Left renal cortex interstitium (tissue), 4 donors: ENCODE measurements at places on chromosomes 2 and 18. TPM values are rescaled to one million over a fixed set of nuclear protein-coding genes. Genes with fewer than 3 reads are reported as not detected.

The SRD5A2 gene
- polyA plus RNA-seq: not detected

The IL36G gene
- 0.21 TPM for polyA plus RNA-seq

The ACTR3 gene
- polyA plus RNA-seq: 170 TPM

The IL36RN gene
- not detected for polyA plus RNA-seq

DNA sequence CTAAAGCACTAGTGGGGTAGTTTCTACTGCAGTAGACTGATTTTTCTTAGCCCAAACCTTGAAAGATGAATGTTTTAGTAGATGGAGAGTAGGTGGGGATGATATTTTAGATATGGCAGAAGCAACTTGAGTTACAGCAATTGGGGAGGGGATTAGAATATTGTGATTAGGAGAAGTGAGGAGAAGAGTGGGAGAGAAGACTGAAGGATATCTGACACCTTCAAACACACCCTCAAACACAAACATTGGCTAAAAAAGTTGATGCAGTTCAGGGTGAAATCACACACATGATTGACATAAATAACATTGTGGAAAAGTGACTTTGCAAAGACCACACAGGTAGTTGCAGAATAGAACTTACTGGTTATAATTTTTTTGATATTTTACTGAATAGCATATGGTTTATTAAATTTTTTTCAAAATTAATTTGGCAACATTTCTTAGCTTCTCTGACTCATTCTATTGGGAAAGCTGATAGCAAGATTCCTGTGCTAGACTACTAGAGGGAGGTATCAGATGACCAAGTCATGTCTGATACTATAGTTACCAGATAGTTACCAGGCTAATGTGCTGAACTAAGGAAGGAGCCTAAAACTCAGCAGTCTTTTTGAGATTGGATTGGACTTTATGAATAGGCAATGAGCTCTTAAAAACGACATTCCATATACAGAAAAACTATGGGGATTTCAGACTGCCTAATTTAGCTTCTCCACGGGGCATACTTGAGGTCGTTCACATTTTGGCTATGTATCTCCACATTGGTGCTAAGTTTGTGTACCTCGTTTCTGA is 73.0 kb downstream of the ACTR3 start:
- no peak for DNase-seq

DNA sequence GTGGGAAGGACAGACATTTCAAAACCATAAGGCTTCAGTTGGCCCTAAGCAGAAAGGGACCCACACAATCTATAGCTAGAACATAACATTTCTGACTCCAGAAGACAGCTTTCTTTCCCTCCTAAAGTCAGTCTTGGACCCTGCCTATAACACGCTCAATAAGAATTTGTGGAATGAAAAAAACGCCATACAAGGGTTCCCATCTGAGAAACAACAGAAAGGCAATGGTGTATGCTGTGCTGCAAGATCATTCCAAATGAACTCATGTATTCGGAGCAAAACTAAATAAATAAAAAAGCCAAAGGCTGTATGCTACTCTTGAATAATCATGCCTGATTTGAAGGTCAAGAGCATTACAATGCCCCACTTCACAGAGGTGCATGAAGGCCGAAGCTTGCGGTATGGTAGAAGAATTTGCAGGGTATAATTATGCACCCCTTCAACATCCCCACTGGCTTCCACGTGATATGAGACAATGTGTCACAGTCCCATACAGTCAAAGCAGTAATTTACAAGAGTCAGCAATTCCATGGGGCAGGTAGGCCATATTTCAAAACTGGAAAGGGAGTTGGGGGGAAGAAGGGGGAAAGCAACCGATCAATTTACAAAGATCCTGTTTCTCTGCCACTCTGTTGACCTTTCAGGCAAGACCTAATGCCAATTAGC is 61.4 kb upstream of the SLC14A2 start:
- no peak for DNase-seq

- DNase-seq: no peak
These were observed 81.5 kb downstream of the NCKAP5 start for GRCh38 chr2:133486771-133487191.

DNA sequence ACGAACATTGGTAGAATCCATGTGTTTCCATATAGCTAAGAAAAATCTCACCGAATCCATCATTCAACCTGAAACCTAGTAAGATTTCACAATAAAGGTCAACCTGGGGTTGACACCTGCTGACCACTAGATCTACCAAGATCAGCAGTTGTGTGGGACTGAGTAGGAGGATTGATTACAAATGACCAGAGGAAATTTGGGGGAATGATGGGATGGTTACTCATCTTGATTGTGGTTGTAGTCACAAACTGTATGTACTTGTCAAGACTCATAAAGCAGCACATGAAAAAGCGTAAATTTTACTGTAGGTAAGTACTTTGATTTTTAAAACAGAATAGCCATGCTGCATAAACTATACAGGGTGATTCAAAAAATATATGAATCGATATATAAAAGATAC is 14.7 kb downstream of the DAPL1 start:
- DNase-seq: no peak

DNA sequence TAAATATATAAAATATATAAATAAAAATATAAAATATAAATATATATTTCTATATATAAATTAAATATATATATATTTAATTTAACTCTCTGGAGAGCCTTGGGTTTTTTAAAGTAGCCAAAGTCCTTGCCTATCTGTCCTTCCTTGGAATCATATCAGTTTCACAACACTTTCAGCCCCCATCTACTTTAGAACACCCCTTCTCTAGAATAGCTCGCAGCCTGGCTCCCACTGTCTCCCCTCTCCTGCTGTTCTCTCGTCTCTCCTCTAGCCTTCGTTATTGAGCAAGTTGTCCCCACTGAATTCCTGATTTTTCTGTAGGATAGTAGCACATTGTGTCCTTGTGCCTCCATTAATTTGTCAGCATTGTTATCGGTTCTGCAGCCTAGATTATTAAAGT is 677.0 kb downstream of the RNF144A start:
- no peak for DNase-seq

GRCh38 chr18:51881394-51881793 is 458.6 kb upstream of the DCC start:
- DNase-seq: no peak
